ENCODE measurements at places on chromosomes 7 and 10.

DNA sequence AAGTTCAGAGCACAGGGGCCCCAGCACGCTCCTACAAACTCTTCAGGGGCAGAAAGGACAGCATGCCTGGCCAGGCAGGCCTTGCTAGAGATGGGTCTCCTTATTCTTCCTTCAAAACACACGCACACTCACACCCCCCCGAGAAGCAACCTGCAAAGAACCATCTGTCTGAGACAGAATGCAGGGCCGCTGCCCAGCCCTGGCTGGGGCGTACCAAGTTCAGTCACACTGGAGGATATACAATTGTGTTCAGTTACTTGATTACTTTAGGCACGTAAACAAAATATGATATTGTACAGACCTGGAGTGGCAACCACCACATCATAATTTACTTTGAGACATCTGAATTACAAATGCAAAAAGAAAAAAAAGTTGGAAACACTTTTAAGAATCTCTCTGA, 5.7 kb downstream of the FAM53B start:
- DNase-seq = no peak

DNA sequence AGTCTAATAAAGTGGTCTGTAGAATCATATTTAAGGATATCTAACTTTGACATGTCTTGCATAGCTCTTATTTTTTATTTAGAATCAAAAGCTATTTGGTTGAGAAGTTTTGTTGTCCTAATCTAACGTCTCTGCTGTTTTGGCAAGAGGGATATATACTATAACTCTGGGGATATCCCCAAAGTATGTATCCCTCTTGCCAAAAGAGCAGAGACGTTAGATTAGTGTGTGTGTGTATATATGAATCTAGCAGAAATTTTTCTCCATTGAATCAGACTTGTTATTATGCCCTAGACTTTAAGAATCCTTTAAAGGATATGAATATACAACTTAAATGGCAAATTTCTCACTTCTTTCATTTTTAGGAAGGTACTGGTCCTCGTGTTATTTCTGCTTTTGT, 9.6 kb downstream of the SMC3 start:
- no peak for DNase-seq

DNA sequence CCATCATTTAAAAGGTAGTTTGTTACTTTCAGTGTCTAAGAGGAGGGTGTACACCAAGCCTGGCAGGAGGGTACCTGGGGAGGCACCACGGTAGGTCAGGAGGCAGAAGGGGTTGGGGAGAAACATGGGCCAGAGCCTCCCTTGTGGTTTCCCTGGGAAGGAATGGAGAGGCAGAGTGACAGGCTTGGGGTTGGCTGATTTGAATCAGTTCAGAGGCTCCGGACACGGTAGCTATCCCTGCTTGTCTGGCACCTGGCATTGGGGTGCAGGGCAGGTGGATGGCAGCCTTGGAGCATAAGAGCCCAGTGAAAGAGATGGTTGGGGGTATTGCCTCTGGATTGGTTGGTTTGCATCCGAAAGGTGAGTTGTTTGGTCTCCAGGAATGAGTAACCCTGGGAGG, 30.2 kb upstream of the PFKP start:
- no peak for DNase-seq

- peak; percentile 33 for DNase-seq
These were observed 464 bp downstream of the DENND2A start for GRCh38 chr7:140640060-140640637.

DNA sequence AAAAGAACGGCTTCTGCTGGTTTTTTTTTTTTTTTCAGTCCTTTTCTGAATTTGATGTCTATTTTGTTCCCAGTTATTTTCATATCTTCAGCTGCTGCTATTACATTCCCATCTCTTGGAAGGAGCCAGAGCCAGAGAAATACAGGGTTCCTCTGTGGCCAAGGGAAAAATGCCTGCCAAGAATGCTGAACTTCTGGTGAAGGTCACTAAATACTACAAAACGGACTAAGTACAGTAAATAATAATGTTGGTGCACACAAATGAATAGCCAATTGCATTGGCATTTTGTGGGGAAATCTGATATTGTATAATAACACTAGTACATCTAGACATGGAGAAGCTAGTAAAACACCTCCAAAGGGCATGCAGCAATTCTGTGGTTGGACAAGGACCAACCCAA, 56.3 kb upstream of the ZEB1 start:
- no peak for DNase-seq

DNA sequence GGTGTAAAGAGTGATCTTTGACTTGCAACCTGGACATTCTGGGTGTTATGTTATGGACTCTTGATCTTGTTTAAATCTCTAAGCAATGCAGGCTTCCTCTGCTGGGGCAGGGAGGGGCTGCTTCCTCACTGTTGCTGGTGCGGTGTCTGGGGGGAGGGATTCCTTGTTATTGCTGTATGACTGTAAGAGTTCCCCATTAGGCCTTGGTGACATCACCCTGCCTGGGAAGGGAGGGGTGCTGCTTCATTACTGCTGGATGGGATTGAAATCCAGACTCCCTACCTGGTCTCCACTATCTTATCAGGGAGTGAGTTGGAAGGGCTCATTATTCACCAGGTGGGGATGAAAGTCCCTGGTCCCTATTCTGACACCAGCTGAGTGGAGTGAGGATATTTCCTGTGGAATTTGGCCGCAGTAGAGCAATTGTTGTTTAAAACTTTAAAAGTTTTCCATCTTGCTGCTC, 8.8 kb downstream of the OGDH start:
- no peak for DNase-seq

DNA sequence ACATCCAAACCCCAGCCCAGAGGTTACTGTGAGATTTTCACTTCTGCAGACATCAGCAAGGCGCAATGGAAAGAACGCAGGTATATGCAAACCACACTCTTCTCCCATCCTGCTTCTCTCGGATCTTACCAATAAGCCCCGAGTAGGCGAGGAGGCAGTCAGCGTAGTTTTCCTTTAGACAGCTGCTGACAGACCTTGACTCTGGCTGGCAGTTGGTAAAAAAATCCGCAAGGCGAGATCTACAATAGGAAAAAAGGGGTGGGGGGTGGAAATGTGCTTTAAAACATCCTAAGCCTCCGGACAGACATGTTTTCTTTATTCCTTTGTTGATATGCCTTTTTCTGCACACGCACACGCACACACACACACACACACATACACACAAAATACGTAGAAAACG, 176.5 kb downstream of the GFRA1 start:
- DNase-seq = no peak

- DNase-seq = no peak
These were observed 2.5 kb upstream of the NFE2L3 start for GRCh38 chr7:26149391-26149977.

GRCh38 chr10:104424719-104425118, 71.1 kb downstream of the CFAP58 start:
- no peak for DNase-seq

DNA sequence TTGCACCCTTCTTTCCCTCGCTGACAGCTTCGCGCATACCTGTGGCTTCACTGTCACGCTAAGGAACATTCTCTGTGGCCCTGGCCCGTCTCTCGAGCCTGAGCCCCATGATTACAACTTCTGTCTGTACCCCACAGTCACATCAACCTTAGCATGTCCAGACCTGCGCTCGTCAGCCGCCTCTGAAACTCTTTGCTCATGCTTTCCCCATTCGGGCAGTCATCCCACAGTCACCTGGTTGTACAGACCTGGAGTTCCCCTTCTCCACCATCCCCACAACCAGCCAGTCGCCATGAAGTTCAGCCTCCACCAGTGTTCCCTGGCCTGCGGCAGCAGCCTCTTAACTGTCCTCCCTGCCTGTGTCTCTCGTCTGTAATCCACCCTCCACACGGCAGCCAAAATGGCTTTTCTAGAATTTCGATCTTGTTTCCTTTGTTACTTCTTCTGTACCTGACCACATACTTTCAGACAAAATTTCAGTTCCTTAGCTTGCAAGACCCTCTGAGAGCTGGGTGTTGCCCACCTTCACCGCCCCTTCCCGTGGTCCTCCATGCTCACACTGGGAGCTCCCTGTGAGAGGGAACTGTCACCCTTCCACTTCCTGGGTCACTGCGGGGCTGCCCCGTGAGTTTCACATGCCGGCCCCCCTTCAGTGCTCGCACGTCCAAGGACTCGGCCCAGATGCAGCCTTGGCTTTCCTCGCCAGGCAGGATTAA, 229.2 kb downstream of the CELF2 start:
- no peak for DNase-seq

DNA sequence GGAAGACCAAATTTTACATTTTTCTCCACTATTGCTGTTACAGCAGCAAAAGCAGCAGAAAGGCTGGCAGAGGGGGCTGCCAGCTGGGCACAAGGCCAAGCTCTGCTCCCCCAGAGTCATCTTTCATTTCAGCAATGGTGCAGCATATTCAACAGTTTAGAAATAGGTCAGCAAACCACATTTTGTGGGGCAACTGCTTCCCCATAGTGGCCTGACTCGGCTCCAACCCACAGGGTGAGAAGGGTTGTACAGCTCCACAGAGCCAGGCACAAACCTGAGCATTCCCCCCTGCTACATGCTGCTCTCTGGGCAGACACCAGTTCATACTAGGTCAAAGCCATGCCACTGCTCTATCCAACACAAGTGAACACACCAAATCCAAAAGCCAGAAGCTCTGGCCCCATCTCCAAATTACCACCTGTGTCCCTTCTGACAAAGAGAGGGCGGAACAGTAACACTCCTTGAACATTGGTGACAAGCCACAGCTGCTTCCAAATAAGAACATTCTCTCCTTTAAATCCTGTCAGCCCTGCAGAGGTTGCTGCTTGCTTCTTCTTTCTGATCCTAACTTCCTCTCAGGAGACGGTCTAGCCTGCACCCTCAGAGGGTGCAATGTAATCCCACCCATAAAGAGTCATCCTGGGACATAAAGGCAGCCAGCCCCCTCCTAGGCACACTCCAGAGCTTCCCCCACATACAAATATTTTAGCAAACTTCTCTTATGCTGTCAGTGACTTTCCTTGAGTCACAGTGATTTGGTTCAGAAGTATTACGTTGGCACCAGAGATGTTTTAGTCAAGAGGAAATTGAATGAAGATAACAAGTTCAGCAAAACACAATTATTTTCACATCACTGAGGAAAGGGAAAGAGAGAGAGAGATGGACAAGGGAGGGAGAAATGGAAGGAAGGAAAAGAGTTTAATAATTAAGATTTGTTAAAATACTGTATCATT, 39.0 kb upstream of the SLIT1 start:
- no peak for DNase-seq

- no peak for DNase-seq
These were observed 76.5 kb downstream of the BMPER start for GRCh38 chr7:33981671-33982424.

DNA sequence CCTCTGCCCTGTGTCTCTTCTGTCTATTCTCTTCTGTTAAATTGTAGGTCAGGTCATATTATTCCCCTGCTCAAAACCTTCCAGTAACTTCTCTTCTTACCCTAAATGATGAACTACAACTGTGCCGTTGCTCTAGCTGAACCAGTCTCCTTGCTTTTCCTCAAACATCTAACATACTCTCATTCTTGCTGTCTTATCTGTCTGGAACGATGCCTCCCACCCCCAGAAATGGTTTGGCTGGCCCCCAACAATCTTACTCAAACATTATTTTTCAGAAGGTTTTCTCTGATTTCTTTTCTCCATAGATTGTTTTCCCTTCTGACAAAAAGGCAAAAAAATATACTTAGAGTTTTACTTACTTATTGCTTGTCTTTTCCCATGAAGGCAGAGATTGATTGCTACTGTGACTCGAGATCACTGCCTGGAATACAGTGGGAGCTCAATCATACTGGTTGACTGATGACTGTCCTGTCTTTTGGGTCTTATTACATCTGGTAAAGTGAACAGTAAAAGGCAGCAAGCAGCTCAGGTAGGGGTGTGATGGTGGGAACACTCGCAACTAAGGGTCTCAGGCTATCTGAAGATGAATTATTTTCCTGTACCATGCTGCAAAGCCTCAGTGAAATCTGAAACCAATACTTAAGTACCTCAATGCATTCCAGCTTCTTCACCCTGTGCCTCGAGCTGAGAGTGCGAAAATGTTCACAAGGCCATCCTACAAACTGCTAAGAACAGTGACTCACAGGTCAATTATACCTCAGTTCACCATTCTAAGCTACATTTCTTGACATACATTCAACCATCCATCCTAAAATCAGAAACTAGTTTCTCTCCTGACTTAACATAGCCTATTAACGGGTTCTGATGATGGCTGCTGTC, 67.6 kb downstream of the DNMBP start:
- no peak for DNase-seq

- no peak for DNase-seq
These were observed 13.4 kb upstream of the DENND2A start for GRCh38 chr7:140654109-140654387.

DNA sequence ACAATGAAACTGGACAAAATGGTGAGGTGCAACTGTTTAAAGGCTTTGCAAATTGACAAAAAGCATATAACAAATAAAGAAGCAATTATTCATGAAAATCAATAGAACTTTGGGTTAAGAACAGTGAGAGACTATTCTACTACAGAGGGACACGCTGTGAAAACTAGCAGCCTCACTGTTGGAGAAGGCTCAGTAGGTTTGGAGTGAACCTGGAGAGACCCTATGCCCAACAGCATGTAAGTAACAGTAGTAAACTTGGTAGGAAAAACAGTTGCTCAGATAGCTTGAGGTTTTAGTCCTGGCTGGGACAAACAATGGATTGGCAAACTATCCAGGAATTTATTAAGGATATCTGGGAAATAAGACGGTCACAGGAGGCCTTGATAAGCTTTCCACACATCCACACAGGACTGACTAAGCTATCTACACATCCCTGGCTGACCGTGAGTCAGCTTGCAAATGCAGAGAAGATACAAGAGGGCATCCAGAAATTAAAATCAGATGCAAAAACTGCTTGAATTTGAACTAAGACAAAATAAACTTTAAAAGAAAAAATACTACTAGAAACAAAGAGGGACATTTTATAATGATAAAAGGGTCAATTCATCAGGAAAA, 15.9 kb downstream of the FAM149B1 start:
- DNase-seq = no peak

DNA sequence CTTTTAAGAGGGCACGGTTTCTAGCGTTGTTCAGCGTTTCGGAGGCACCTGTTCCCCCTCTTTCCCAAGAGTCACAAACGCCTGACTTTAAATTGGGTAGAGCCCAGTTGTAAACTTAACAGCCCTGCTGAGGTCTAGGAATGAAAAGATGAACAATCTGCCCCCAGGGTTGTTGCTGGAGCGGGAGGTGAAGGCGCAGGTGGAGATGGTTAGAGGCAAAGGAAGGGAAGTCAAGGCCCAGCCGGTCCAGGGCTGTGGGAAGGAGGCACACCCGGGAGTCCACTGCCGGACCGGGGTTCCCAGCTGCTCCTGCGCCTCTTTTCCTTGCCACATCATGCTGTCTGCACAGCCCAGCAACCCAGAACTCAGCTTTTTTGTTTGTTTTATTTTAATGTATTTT, 770 bp downstream of the PRXL2A start:
- DNase-seq = peak; percentile 28

DNA sequence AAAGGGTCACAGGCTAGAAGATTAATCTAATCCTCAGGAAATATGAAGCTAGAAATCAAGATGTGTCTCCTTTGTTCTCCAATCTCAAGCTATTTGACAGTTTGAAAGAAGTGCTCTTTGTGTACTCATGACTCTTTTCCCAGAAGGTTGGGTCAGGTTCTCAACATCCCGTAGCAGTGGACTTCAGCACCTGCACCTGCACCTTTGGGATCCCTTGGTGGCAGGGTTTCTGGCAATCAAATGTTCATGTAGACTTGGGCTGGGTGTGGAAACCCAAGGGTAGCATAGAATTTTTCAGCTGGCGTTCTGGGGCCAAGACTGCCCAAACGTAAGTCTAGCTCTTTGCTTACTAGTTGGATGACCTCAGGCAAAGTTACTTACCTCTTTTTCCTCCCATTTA, 134.4 kb downstream of the ADRA2A start:
- no peak for DNase-seq

GRCh38 chr10:89684604-89685003, 16.8 kb upstream of the KIF20B start:
- DNase-seq = no peak

Measured in 8988T (cell line).